NCI-H1436 treated with DMSO at 0.1 percent for 48 hours (cell line): ENCODE measurements at places on chromosomes 2 and 18.

DNA sequence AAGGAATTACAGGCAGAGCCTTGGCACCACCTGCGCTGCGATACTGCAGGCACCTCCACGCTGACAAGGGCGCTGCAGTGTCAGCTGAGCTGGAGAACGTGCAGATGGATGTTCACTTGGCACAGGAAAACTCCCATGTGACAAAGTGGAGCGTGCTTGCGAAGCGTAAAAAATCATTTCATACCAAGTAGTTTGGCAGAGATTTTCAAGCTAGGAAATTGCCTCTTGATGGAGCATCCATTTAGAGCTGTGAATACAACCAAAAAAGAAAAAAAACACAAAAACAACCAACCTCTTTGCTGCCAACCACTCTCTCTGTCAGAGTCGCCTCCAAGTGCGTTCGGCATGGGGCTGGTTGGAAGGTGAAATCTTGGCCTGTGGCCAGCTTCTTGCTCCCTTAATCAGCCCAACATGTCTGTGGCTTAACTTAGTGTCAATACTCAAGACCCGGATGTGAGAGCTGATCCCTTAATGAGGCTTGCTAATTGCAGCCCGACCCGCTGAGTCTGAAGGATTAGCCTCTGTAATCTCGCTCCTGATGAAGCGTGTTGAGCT, 38.1 kb downstream of the ACOXL start:
- DNase-seq: peak; percentile 23

DNA sequence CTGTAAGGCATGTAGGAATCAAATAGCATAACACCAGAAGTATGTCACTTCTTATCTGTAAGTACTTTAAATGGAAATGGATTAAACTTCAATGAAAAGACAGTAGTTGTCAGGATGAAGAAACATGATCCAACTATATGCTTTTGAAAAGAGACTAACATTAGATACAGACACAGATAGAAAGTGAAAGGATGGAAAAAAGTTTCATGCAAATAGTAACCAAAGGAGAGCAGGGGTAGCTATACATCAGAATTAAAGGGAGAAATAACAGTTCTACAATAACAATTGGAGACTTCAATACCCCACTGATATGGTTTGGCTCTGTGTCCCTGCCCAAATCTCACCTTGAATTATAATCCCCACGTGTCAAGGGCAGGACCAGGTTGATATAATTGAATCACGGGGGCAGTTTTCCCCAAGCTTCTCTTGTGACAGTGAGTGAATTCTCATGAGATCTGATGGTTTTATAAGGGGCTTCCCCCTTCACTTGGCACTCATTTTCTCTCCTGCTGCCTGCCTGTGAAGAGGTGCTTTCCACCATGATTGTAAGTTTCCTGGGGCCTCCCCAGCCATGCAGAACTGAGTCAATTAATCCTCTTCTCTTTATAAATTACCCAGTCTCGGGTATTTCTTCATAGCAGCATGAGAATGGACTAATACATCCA, 205.4 kb upstream of the CDH2 start:
- DNase-seq: no peak

- DNase-seq: no peak
Measured at GRCh38 chr2:112893752-112894151, 17.2 kb upstream of the IL37 start.

- no peak for DNase-seq
Measured at GRCh38 chr18:54783139-54783538, 45.1 kb upstream of the RAB27B start.

- peak; percentile 47 for DNase-seq
Measured at GRCh38 chr2:67397143-67397986, at the start of gene ETAA1. TSS of gene ETAA1 (plus strand) at chr2:67397333. CDS start at chr2:67397449, 116 bp downstream.

- DNase-seq: no peak
Measured at GRCh38 chr2:25711675-25712354, 38.4 kb upstream of the DTNB start.

GRCh38 chr2:42114091-42114490, 55.1 kb upstream of the EML4 start:
- no peak for DNase-seq

- no peak for DNase-seq
Measured at GRCh38 chr18:58758606-58759005, 87.3 kb downstream of the MALT1 start.

GRCh38 chr2:64246962-64247361, 102.7 kb upstream of the PELI1 start:
- no peak for DNase-seq

DNA sequence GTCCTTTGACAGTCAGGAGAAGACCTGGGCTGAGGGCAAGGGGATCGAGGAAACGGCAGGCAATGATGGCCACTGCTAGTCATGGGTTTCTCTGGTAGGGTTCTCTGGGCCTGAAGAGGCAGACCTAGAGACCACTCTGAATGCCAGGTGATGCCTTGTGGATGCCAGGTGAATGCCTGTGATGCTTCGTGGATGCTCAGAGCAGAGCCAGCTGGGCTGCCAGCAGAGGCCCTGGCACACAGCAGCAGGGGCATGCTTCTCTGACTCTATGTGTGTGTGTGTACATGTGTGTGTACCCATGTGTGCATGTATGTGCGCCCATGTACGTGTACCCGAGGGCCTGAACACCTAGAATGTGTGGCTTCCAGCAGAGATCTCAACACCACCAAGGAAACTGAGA, 172.0 kb downstream of the TNS1 start:
- no peak for DNase-seq

GRCh38 chr2:18346344-18346743, 214.1 kb downstream of the RDH14 start:
- no peak for DNase-seq
